ENCODE measurements at places on chromosomes 3 and 15. TPM values are rescaled to one million over a fixed set of nuclear protein-coding genes. Genes with fewer than 3 reads are reported as not detected.

GRCh38 chr3:111890051-111890580 lies 31.1 kb downstream of the PHLDB2 start:
- no peaks in the 10 kb centered on the region for H3K27me3 ChIP-seq
- H3K4me1 ChIP-seq, result no peaks in the 10 kb centered on the region
- no peak overlapping the region for H3K4me3 ChIP-seq
- H3K36me3 ChIP-seq, result peaks cover 2% of the 10 kb centered on the region

DNA sequence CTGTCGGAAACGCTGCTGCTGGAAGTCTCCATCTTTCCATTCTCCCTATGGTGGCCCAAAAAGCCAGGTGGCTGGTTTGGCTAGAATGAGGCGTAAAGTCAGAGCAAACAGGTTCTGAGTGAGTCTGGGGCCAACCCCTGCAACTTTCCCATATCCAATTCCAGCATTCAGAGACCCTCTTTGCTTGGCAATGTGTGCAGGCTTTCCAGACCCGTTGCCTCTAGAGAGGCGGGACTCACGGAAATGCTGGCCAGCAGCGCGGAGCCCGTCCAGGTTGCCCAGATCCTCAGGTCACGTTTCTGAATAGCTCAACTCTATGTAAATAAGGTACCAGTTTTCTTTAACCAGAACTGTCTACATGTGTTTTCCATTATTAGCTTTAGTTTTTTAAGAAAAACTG lies 68.0 kb downstream of the VGLL4 start:
- H3K4me3 ChIP-seq, result no peak overlapping the region
- no peak overlapping the region for H3K27ac ChIP-seq
- no peak for DNase-seq
- H3K27me3 ChIP-seq, result no peaks in the 10 kb centered on the region
- peaks cover 43% of the 10 kb centered on the region for H3K4me1 ChIP-seq

DNA sequence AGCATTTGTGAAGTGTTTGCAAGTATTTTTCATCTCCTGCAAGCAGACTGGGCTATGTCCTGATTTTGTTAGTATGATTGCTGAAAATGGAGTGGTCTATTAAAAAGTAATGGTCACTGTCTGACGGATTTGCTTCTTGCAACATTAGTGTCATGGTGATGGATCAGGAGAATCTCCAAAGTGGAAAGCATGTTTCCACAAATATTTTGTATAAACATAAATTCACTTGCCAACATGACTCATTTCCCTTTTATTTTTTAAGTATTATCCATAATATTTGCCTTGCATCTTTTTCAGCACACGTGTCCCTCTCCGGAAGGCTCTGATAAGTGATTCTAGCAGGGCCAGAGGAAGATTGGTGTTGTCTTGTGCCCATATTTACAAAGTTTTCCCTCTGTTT lies 27.4 kb upstream of the CACNA2D3 start:
- no peaks in the 10 kb centered on the region for H3K36me3 ChIP-seq
- no peak for DNase-seq
- H3K27me3 ChIP-seq, result no peaks in the 10 kb centered on the region
- no peak overlapping the region for H3K27ac ChIP-seq
- no peaks in the 10 kb centered on the region for H3K4me1 ChIP-seq

Gene ALG1L2
- total RNA-seq, result not detected

DNA sequence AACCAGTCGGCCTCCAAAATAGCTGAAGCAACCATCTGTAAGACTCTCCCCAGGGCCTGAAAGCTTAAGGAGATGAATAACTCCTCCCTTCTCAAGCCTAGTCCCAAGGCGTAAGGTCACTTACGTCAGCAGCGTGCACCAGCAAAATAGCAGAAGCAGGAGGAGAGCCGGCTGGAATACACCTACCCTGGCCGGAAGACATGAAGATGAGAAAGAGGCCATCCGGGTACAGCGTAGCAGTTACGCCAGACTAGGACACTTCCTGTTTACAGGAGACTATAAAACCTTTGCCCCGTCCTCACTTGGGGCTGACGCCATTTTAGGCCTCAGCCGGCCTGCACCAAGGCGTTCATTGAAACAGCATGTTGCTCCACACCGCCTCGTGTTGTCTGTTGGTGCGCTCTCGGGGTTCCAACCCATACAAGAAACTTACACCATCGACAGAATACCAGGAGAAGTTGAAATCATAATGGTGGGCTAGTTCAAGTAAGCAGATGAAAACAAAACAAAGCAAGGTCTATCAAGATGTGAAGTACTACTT lies 2.5 kb downstream of the CFAP92 start:
- peaks cover 5% of the 10 kb centered on the region for H3K4me1 ChIP-seq
- no peak overlapping the region for H3K4me3 ChIP-seq
- no peak for DNase-seq
- H3K36me3 ChIP-seq, result no peaks in the 10 kb centered on the region
- no peak overlapping the region for H3K27ac ChIP-seq
- no peaks in the 10 kb centered on the region for H3K27me3 ChIP-seq

Gene TMCO5A
- total RNA-seq, result not detected

DNA sequence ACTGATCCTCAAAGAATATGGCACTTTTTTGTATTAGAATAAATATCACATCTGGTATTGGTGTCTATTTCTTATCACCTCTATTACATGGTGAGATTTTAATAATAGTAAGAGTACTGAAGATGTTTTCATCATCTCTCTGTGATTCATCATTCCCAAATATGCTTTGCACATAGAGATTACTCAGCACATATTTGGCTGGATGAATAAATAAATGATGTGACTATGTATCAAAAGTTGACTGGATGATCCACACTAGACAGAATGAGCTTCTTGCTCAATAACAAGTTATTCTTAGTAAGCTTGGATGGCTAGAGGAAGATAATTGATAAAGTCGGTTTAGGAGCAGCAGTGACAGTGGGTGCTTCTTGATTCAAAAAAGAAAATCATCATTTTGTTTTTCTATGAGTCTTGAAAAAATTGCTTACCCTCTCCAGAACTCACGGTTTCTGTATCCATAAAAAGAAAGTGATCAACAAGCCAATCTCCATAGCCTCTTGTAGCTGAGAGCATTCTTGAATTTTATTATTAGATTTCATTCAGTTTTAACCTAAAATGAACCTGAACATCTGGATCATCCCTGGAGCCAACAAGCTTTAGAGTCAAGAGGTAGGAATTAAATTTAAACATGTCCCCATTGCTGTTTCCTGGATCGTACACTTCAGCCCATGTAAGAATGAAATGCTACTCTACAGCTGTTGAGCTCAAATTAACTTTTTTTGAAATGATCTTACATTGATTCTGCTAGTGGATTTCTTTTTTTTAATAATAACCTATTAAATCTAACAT lies 104.8 kb upstream of the OSTN start:
- H3K36me3 ChIP-seq, result no peaks in the 10 kb centered on the region
- no peak for DNase-seq
- no peaks in the 10 kb centered on the region for H3K4me1 ChIP-seq
- H3K4me3 ChIP-seq, result no peak overlapping the region
- H3K27ac ChIP-seq, result no peak overlapping the region

DNA sequence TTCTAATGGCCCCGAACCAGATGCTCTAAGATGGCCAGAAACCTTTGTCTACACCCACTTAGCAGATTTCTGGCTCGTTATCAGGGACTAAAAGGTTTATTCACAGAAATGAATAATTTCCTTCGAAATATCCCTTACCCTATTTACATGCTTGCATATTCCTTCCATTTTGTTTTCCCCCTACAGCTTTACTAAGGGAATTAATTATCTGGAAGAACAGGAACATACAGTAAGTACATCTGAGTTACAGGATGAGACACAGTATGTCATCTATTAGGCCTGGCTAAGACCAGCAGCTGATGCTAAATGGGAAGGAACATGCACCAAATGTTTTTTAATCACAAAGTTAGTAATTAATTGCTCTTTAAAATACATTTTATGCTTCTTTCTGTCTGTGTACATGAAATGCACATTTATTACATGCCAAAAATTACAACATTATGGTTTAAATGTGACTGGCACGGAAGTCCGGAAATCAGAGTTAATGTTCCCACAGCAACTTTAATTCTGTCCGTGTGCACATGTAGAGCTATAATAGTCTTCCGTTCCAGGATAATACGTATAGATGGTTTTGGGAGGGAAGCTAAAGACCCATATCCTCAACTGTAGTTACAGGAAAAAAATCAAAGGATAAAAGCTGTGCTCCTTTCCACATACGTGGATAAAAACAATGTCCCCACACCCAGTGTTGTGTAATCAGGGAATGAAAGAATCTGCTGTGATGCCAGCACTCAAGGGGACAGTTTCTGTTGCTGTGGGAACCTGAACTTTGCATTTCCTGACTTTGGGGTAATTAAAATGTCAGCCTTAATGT lies 82.0 kb downstream of the TIGIT start:
- DNase-seq, result no peak
- H3K27me3 ChIP-seq, result no peaks in the 10 kb centered on the region
- no peaks in the 10 kb centered on the region for H3K36me3 ChIP-seq
- peaks cover 16% of the 10 kb centered on the region for H3K4me1 ChIP-seq
- H3K4me3 ChIP-seq, result no peak overlapping the region

- no peak overlapping the region for H3K27ac ChIP-seq
- no peak overlapping the region for H3K4me3 ChIP-seq
- no peaks in the 10 kb centered on the region for H3K4me1 ChIP-seq
- no peaks in the 10 kb centered on the region for H3K36me3 ChIP-seq
Observed at GRCh38 chr3:77648664-77649063, 608.8 kb downstream of the ROBO2 start.

Gene RLBP1
- not detected for total RNA-seq

GRCh38 chr3:111134302-111134701 lies 62.7 kb downstream of the NECTIN3 start:
- H3K4me1 ChIP-seq, result no peaks in the 10 kb centered on the region
- DNase-seq, result no peak
- H3K4me3 ChIP-seq, result no peak overlapping the region
- H3K36me3 ChIP-seq, result no peaks in the 10 kb centered on the region
- H3K27ac ChIP-seq, result no peak overlapping the region
- no peaks in the 10 kb centered on the region for H3K27me3 ChIP-seq

- H3K27ac ChIP-seq, result no peak overlapping the region
- no peaks in the 10 kb centered on the region for H3K36me3 ChIP-seq
- no peaks in the 10 kb centered on the region for H3K27me3 ChIP-seq
- no peaks in the 10 kb centered on the region for H3K4me1 ChIP-seq
- DNase-seq, result no peak
Observed at GRCh38 chr3:66270288-66270687, 49.5 kb downstream of the SLC25A26 start.

Gene ADAMTS17
- total RNA-seq, result 2.8 TPM

Gene SENP8
- 0.78 TPM for total RNA-seq

GRCh38 chr3:53092942-53093341 lies 37.3 kb downstream of the RFT1 start:
- peaks cover 29% of the 10 kb centered on the region for H3K36me3 ChIP-seq
- no peak for DNase-seq
- H3K4me3 ChIP-seq, result no peak overlapping the region
- no peaks in the 10 kb centered on the region for H3K27me3 ChIP-seq
- no peaks in the 10 kb centered on the region for H3K4me1 ChIP-seq

Gene SCN5A
- 14.4 TPM for total RNA-seq

Gene GOLGB1
- 78.5 TPM for total RNA-seq

DNA sequence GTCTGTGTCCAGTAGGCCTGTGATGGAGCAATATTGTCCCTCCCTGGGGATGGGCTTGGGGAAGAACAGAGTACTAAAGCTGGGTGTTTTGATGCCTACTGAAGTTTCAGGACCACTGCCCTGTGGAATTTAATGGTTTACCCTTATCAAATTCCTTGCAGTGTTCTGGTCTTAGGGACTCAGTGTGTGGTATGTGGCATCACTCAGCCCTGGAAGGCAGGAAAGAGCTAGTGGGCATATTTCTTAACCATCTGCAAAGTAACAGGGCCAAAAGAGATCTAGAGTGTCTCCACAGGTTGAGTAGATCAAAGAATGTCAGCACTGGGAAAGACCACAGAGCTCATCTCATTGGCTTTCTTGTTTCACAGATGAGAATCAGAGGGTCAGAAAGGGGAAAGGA lies 11.8 kb upstream of the SCN10A start:
- H3K4me1 ChIP-seq, result peaks cover 4% of the 10 kb centered on the region
- no peaks in the 10 kb centered on the region for H3K36me3 ChIP-seq

Gene GPR171
- 7.0 TPM for total RNA-seq

DNA sequence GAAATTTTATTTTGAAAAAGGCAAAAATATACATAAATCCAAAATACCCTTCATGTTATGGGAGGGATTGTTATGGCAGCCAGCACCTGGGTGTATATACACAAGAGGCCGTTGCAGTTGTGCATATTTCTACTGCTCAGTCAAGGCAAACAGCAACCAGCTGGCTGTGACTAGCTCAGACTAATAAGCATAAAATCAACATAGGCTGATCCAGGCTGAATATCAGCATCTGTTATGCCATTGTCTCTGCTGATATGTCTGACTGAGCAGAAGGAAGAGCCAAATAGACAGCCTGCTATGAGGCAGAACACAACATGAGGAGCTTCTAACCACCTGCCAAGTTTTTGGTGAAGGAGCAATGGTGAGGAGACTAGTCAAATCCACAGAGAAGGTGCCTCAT lies 457.5 kb upstream of the ALCAM start:
- H3K27me3 ChIP-seq, result no peaks in the 10 kb centered on the region
- peak overlapping the region; percentile 38 for H3K27ac ChIP-seq
- H3K4me3 ChIP-seq, result no peak overlapping the region
- DNase-seq, result no peak
- H3K4me1 ChIP-seq, result peaks cover 13% of the 10 kb centered on the region

GRCh38 chr3:159845737-159846136 lies 142.9 kb upstream of the IL12A start:
- no peaks in the 10 kb centered on the region for H3K36me3 ChIP-seq
- no peak overlapping the region for H3K27ac ChIP-seq
- peaks cover 63% of the 10 kb centered on the region for H3K4me1 ChIP-seq
- H3K27me3 ChIP-seq, result no peaks in the 10 kb centered on the region
- H3K4me3 ChIP-seq, result no peak overlapping the region

Gene FILIP1L
- 270 TPM for total RNA-seq

Gene GPR149
- total RNA-seq, result not detected

DNA sequence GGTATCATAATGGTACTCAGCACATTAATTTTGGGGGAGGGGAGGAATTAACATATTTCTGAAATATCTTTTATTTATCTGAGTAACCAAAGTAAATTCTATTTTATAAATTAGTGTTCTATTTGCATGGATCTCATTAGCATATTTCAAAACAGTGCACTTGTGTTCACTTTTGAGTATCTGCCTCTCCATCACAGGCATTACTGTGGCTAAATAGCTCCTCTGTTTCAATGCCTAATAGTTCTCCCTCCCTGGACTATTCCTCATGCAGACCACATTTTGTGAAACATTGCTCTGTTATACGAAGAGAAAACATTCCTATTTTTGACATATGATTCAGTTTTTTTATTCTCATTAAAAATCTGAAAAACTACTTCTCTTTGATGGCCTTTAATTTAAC lies 1127.8 kb downstream of the TUSC7 start:
- no peaks in the 10 kb centered on the region for H3K27me3 ChIP-seq
- DNase-seq, result no peak
- H3K4me3 ChIP-seq, result no peak overlapping the region
- no peaks in the 10 kb centered on the region for H3K36me3 ChIP-seq
- no peaks in the 10 kb centered on the region for H3K4me1 ChIP-seq

DNA sequence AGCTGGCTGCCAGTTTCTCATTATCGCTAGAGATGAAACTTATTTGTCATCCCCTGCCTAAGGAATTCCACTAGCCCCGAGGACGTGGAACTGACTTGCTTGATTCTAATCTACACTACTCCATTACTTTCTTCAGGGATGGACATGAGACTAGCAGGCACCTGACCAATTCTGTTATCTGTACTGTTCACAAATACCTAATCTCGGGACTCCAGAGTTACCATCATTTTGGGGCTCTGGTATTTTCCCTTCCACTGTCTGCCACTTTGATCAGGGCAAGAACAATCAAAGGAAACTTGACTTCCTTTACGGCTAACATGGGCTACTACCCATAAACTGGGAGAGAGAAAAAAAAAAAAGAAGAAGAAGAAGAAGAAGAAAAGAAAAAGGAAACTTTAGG lies 27.8 kb downstream of the BMF start:
- H3K4me1 ChIP-seq, result peaks cover 14% of the 10 kb centered on the region

Gene IL5RA
- 1.8 TPM for total RNA-seq
